ENCODE measurements at places on chromosomes 12 and 14. TPM values are rescaled to one million over a fixed set of nuclear protein-coding genes. Genes with fewer than 3 reads are reported as not detected.

Gene KITLG
- total RNA-seq, result not detected

Gene PCNX1
- total RNA-seq, result 33.5 TPM

Gene VWF
- 0.32 TPM for total RNA-seq

Gene POTEG
- total RNA-seq, result 2.0 TPM

Gene NANOG
- not detected for total RNA-seq

Gene TM7SF3
- 47.1 TPM for total RNA-seq

Gene TMEM30B
- not detected for total RNA-seq

Gene RGS6
- not detected for total RNA-seq

Gene PELI2
- 8.0 TPM for total RNA-seq

Gene ADAMTS20
- not detected for total RNA-seq

Gene WDR89
- total RNA-seq, result 23.5 TPM

All from OCI-LY7 (cell line).